Peyer's patch (tissue), 4 donors: ENCODE measurements at places on chromosomes 11 and 22. TPM values are rescaled to one million over a fixed set of nuclear protein-coding genes. Genes with fewer than 3 reads are reported as not detected.

CLTCL1 gene
- 2.5 TPM for total RNA-seq

- H3K4me1 ChIP-seq = no peaks in the 10 kb centered on the region
- H3K27me3 ChIP-seq = no peaks in the 10 kb centered on the region
- peak overlapping the region; percentile 40 for H3K27ac ChIP-seq
- no peak for DNase-seq
- H3K4me3 ChIP-seq = no peak overlapping the region
- no peaks in the 10 kb centered on the region for H3K36me3 ChIP-seq
Measured at GRCh38 chr11:67349036-67349435, 4.3 kb downstream of the POLD4 start.

- H3K4me1 ChIP-seq = no peaks in the 10 kb centered on the region
- H3K27ac ChIP-seq = no peak overlapping the region
- DNase-seq = no peak
Measured at GRCh38 chr11:28899706-28900105, 791.5 kb downstream of the METTL15 start.

DNA sequence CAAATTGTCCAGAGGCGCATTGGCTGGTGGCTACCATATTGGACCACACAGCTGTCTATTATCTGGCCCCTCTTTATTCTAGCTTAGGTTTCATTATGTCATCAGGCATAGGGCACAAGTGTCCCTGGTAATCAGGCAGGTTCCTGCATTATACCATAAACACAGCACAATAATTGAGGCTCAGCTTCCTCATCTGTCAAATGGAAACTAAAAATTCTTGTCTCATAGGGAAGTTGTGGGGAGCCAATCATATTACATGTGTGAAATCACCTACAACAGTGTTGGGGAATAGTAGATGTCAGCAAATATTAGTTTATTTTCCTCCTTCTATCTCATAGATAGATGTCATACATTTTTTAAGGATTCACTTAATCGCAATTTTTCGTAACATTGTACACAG, 231.0 kb upstream of the SORL1-AS1 start:
- no peak overlapping the region for H3K27ac ChIP-seq

- H3K27me3 ChIP-seq = no peaks in the 10 kb centered on the region
- H3K36me3 ChIP-seq = no peaks in the 10 kb centered on the region
- H3K4me3 ChIP-seq = no peak overlapping the region
- DNase-seq = no peak
Measured at GRCh38 chr11:70642266-70642665, 243.9 kb downstream of the CTTN start.

GRCh38 chr11:17563961-17564686, 17.1 kb downstream of the OTOG start:
- no peaks in the 10 kb centered on the region for H3K4me1 ChIP-seq
- no peaks in the 10 kb centered on the region for H3K36me3 ChIP-seq
- peak; percentile 3 for DNase-seq
- no peak overlapping the region for H3K4me3 ChIP-seq
- H3K27me3 ChIP-seq = no peaks in the 10 kb centered on the region
